ENCODE measurements at places on chromosomes 11 and 22. TPM values are rescaled to one million over a fixed set of nuclear protein-coding genes. Genes with fewer than 3 reads are reported as not detected.
A peak's percentile ranks its signal among the peaks of the same experiment; 100 is the strongest.

DNA sequence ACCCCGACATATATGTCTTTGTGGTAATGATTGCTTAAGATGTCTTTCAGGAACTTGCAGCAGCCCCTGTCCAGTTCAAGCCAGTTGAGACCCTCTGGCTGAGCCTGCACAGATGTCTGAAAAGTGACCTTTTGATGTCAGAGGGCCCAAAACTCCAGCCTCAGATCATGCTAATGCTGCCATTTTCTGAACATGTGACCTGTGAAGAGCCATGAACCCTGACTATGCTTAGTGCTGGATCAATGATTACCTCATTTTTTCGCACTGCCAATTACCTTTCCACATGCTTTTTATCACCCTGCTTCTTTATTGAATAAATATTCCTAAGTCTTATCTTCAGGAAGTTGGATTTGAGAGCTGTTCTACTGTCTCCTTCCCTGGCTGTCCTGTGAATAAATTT lies 6.9 kb upstream of the CYP2R1 start:
- H3K27ac ChIP-seq, result no peak overlapping the region
- H3K4me1 ChIP-seq, result no peaks in the 10 kb centered on the region
- H3K27me3 ChIP-seq, result no peaks in the 10 kb centered on the region
- DNase-seq, result no peak
- no peak overlapping the region for H3K4me3 ChIP-seq

The CPT1A gene
- total RNA-seq, result 100 TPM

DNA sequence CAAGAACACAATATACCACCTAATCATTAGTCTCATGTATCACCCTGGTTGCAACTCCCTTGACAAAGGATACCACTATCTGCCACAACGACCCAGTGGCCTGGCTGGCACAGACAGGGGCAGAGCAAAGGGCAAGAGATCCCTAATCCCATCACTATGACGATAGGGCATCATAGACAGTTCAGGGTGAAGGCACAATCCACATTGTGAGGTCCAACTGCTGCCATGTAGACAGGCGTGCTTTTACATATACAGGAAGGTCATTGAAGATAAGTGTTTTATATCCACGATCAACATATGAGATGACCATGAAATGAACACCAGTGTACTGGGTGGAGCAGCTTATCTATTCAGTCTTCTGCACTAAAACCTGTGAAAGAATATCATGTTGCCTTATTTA lies 94.6 kb downstream of the IGLL1 start:
- no peaks in the 10 kb centered on the region for H3K27me3 ChIP-seq
- H3K27ac ChIP-seq, result no peak overlapping the region
- H3K4me3 ChIP-seq, result no peak overlapping the region

DNA sequence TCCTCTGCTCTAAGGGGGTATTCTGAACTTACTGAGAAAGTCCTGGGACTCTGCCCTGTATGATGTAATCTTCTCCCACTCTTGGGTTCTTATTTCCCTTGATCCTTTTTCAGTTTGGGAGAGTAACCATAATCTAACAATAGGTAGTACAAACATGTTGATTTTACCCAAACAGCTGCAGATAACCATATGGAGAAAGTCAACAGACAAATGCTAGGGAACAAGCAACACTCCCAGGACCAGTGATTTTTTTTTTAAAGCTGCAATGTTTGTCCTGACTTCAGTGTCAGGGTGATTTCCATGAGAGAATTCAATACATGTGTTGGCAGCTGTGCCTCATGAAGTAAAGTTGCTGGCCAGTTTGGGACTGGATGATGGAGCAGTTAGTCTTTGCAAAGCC lies 156.5 kb downstream of the FCHSD2 start:
- no peak overlapping the region for H3K4me3 ChIP-seq
- H3K4me1 ChIP-seq, result no peaks in the 10 kb centered on the region

The ANGPTL5 gene
- total RNA-seq, result not detected

DNA sequence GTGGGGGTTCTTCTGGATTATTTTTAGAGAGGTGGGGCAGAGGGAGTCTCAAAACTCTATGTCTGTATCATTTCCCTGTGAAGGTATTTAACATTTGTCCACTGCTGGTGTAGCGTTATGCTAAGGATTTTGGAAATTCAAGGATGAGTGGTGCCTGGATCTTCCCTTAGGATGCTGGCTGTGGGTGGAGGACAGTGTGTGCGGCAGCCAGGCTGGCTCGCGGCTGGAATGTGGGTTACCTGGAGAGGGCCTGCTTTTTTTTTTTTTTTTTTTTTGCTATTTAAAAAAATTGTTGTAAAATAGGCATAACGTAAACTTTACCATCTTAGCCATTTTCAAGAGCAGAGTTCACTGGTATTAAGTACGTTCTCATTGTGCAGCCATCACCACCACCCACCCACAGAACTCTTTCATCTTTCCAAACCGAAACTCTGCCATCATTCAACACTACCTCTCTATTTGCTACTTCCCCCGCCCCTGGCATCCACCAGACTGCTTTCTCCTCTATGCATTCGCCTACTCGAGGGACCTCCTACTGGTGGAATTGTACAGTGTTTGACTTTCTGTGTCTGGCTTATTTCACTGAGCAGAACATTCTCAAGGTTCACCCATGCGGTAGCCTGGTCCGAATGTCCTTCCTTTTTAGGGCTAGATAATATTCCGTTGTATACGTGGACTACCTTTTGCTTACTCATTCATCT lies 67.1 kb downstream of the PARVB start:
- peak; percentile 50 for DNase-seq
- H3K27ac ChIP-seq, result no peak overlapping the region
- H3K36me3 ChIP-seq, result no peaks in the 10 kb centered on the region
- no peaks in the 10 kb centered on the region for H3K4me1 ChIP-seq
- no peak overlapping the region for H3K4me3 ChIP-seq
- H3K27me3 ChIP-seq, result no peaks in the 10 kb centered on the region

- H3K27ac ChIP-seq, result no peak overlapping the region
- no peaks in the 10 kb centered on the region for H3K36me3 ChIP-seq
- H3K4me3 ChIP-seq, result no peak overlapping the region
- H3K27me3 ChIP-seq, result no peaks in the 10 kb centered on the region
- no peak for DNase-seq
- H3K4me1 ChIP-seq, result peaks cover 10% of the 10 kb centered on the region
These were observed 2.9 kb downstream of the SC5D start for GRCh38 chr11:121295246-121296029.

DNA sequence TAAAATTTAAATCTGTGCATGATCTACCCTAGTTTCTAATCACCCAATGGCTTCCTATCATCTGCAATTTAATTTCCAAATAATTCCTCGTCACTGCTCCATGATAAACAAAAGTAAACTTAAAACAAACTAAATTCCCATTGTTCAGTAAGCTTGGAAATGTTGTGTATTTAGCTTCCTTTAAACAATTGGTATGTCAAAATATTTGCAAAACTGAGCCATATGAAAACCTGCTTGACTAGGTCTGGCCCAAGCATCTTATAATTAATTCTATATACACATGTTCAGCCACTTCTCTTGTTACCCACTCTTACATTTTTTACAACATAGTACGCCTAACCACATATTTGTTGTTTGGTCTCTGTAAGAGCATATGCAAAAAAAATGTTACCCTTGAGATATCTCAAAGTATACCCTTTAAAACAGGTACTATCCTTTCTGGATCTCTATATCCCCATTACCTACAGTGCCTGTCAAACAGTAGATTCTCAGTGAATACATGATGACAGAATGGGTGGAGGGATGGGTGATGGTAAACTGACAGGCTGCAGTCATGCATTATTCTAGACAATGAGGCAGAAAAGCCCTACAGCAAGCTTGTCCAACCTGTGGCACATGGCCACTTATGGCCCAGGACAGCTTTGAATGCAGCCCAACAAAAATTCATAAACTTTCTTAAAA lies 1277.9 kb upstream of the TENM4 start:
- no peak for DNase-seq
- no peaks in the 10 kb centered on the region for H3K4me1 ChIP-seq
- H3K36me3 ChIP-seq, result no peaks in the 10 kb centered on the region
- no peak overlapping the region for H3K4me3 ChIP-seq
- no peak overlapping the region for H3K27ac ChIP-seq

GRCh38 chr11:76615950-76616349 lies 54.6 kb downstream of the LRRC32 start:
- no peaks in the 10 kb centered on the region for H3K4me1 ChIP-seq
- H3K27me3 ChIP-seq, result peaks cover 4% of the 10 kb centered on the region
- no peak overlapping the region for H3K4me3 ChIP-seq
- no peaks in the 10 kb centered on the region for H3K36me3 ChIP-seq
- DNase-seq, result no peak
- H3K27ac ChIP-seq, result no peak overlapping the region

DNA sequence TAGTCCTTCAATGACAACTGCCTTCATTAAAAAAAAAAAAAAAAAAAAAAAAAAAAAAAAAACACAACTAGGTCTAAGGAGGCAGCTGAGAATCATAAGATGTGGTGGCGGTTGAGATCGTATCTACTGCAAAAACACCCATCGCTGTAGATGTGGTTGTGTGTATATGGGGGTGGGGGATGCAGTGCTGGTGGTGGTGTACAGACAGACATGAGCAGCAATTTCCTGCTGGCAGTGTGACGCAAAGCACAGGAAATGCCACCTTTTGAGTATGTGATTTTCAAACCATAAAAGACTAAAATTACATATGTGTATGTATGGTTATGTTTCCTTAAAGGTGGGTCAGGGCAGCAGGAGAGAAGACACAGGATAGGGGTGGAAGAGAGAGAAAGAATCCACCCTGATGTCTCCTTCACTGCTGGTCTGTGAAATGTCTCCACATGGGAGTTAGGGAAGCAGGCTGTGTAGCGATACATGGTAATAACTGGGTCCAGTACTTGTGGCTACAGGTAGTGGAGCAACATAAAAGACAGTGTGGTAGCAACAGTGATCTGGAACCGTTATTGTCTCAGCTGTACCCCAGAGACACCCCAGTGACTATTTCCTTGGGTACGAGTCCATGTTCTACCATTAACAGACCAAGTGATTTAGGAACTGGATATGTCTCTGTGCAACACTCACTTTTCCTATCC lies 57.9 kb downstream of the SYTL2 start:
- peaks cover 74% of the 10 kb centered on the region for H3K4me1 ChIP-seq
- H3K4me3 ChIP-seq, result no peak overlapping the region
- peak overlapping the region; percentile 96 for H3K27ac ChIP-seq
- peak; percentile 98 for DNase-seq

- no peaks in the 10 kb centered on the region for H3K27me3 ChIP-seq
- no peaks in the 10 kb centered on the region for H3K36me3 ChIP-seq
- peaks cover 9% of the 10 kb centered on the region for H3K4me1 ChIP-seq
- no peak overlapping the region for H3K27ac ChIP-seq
- H3K4me3 ChIP-seq, result no peak overlapping the region
These were observed 15.9 kb upstream of the FGF3 start for GRCh38 chr11:69834811-69835800.

DNA sequence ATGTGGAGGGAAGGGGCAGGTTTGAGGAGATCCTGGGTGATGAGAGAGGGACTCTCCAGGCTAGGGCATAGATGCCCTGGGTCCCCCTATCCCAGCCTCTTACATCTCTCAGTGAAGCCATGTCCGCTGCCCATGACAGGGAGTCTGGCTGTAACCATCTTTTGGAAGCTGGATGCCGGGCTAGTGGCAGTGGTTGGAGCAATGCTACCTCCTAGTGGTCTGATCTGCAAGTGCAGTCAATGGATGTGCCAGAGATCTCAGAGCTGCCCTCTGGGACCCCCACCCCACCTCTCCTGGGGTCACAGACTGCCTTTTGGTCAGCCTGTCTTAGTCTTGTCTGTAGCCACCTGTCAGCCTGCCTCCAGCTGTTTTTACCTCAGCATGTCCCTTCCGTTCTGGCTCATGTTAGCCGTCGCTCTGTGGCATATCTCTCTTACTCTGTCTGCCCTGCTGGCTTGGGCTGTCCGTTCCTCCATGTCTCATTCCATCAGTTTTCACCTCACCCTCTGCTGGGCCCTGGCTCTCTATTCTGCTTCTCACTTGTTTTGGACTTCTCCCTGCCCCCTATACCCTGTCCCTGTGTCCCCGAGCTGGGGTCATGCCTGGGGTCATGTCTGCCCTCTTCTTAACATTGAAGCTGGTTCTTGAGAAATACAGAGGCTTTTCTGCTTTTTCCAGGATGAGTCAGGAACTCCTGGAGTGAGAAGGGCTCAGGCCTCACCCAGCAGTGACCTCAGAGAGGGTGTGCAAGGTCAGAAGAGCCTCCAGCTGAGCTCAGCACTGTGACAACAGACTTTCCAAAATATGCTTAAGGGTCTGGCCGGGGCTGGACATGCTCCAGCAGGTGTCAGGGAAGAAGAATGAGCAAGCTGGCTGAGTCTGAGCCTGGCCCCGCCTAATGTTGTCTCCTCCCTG lies 52.0 kb upstream of the THY1 start:
- H3K4me3 ChIP-seq, result no peak overlapping the region
- DNase-seq, result peak; percentile 75
- H3K27ac ChIP-seq, result no peak overlapping the region
- no peaks in the 10 kb centered on the region for H3K4me1 ChIP-seq
- no peaks in the 10 kb centered on the region for H3K36me3 ChIP-seq

DNA sequence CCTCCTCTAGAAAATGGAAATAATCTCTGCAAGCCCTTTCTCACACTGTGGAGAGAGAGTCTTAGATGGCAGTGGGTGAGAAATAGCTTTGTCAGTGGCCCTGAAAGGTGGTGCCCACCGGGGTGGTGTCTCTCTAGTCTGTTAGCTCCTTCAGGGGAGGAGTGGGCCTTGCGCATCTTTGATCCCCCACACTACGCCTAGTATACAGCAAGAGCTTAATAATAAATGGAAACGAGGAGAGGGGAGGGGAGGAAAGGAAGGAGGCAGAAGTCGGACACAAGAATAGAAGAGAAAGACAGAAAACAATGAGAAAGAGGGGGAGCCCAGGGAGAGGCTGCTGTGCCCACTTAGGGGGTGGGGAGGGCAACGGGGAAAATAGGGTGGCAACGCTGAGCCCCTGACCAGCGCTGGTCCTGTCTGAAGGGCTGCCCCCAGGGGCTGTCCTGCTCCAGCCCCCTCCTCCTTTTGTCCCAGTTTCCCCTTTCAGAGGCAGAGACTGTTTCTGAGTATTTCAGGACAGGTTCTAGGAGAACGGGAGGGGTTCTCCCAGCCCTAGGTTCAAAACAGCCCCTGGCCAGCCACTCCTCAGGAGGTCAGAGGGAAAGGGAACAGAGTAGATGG lies 1.2 kb downstream of the ARRB1 start:
- peak overlapping the region; percentile 64 for H3K27ac ChIP-seq

DNA sequence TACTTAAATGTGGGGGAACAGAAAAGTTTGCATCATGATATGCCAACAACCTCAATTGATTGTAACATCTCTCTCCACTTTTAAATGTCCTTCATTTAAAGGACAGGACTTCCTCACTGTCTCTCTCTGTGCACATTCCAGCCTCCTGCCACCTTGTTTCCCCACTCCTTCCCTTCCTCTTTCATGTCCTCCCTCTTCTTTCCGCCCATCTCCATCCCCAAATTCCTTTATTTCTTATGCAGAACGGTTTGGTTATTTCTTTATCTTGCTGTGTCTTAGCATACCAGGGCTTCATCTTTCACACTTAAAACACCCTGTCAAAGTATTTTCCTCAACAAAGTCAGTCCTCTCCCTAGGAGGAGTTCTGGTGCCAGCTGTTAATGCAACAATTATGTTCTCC lies 293.8 kb downstream of the NXPE2 start:
- H3K27ac ChIP-seq, result no peak overlapping the region
- no peaks in the 10 kb centered on the region for H3K27me3 ChIP-seq
- H3K36me3 ChIP-seq, result no peaks in the 10 kb centered on the region

DNA sequence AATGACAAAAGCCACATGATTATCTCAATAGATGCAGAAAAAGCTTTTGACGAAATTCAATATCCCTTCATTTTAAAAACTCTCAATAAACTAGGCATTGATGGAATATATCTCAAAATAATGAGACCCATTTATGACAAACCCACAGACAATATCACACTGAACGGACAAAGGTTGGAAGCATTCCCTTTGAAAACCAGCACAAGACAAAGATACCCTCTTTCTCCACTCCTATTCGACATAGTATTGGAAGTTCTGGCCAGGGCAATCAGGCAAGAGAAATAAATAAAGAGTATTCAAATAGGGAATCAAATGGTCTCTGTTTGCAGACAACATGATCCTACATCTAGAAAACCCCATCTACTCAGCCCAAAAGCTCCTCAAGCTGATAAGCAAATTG lies 52.0 kb downstream of the CASP12 start:
- no peaks in the 10 kb centered on the region for H3K36me3 ChIP-seq
- no peak for DNase-seq

The OR8G1 gene
- not detected for total RNA-seq

Measured in natural killer cell (primary cell).